ENCODE measurements at places on chromosomes 4 and X. TPM values are rescaled to one million over a fixed set of nuclear protein-coding genes. Genes with fewer than 3 reads are reported as not detected.

CT45A10 gene
- total RNA-seq, result not detected

FABP2 gene
- not detected for total RNA-seq

FAM133A gene
- total RNA-seq, result 0.18 TPM

WDR44 gene
- total RNA-seq, result 19.0 TPM

CXCL10 gene
- total RNA-seq, result 12.9 TPM

GPR78 gene
- total RNA-seq, result 0.17 TPM

NEIL3 gene
- 0.91 TPM for total RNA-seq

LONRF3 gene
- total RNA-seq, result 0.19 TPM

OPRPN gene
- not detected for total RNA-seq

S100G gene
- not detected for total RNA-seq

C4orf50 gene
- total RNA-seq, result 0.17 TPM

Measured in astrocyte (in vitro differentiated cells and primary cell).